ENCODE measurements at places on chromosomes 7 and 10.

GRCh38 chr7:102463841-102464576, 654 bp downstream of the ALKBH4 start:
- DNase-seq, result no peak

DNA sequence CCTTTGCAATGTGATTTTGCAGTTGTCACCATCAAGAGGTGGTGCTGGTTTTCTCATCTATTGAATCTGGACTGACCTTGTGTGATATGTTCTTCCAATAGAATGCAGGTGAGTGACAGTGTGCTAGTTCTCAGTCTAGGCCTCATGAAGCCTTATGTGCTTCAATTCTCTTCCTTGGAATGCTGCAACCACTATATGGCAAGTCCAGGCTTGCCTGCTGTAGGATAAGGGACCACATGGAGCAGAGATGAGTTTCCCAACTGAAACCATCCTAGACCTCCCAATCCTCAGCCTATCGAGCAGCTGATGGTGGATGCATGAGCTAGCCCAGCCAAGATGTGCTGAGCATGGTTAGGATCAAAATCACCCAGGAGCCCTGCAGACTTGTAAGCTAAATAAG, 32.6 kb upstream of the ARHGAP21 start:
- no peak for DNase-seq

GRCh38 chr7:31890766-31891165, 179.4 kb downstream of the PDE1C start:
- DNase-seq, result no peak

GRCh38 chr7:33707427-33707826, 197.9 kb upstream of the BMPER start:
- no peak for DNase-seq

DNA sequence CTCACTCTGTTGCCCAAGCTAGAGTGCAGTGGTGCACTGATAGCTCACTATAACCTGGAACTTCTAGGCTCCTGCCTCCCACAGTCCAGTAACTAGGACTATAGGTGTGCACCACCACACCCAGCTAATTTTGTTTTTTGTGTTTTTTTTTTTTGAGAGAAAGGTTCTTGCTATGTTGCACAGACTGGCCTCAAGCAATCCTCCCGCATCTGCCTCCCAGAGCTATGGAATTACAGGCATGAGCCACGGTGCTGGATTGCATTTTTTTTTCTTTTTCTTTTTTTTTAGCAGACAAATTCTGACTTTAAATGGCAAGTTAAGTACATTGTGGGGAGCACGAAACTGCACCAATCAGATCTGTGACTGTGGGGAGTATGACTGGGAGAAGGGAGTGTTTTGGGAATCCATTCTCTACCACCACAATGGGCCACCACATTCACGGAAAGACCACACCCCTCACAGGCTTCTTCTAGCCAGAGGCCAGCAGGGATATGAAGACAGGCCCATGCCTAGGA, 58.1 kb upstream of the MSMB start:
- no peak for DNase-seq
